CD4-positive, alpha-beta memory T cell (primary cell): ENCODE measurements at places on chromosomes 7 and 10. TPM values are rescaled to one million over a fixed set of nuclear protein-coding genes. Genes with fewer than 3 reads are reported as not detected.

The OPN1SW gene
- not detected for total RNA-seq

The GBX1 gene
- not detected for total RNA-seq

The FGL2 gene
- total RNA-seq, result 4.5 TPM

The PLEKHS1 gene
- total RNA-seq, result not detected

The OR2A2 gene
- not detected for total RNA-seq

The PRSS2 gene
- not detected for total RNA-seq

The CHAT gene
- total RNA-seq, result not detected

The EIF3B gene
- 138 TPM for total RNA-seq

The WNT8B gene
- total RNA-seq, result not detected

The FBXL15 gene
- 21.1 TPM for total RNA-seq

The C10orf143 gene
- 9.2 TPM for total RNA-seq
